Suppressor macrophage treated with lipopolysaccharide for 4 hours (primary cell): ENCODE measurements at places on chromosomes 3 and 15.

DNA sequence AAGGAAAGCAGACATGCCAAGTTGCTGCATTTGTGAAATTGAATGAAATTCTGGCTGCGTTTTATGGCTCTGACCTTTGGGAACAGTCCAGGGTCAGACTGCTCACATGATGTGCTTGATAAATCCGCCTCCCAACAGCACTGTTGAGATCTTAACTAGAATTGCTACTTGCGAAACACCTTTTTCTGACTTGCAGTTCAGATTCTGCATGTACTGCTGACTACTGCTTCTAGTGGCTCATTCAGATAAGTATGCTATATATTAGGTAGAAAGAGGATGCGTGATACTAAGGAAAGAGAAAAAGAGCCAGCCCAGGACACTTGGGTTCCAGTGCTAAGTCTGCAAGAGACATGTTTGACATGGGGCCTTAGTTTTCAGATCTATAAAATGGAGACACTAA is 129.4 kb downstream of the LPP start:
- DNase-seq: no peak

DNA sequence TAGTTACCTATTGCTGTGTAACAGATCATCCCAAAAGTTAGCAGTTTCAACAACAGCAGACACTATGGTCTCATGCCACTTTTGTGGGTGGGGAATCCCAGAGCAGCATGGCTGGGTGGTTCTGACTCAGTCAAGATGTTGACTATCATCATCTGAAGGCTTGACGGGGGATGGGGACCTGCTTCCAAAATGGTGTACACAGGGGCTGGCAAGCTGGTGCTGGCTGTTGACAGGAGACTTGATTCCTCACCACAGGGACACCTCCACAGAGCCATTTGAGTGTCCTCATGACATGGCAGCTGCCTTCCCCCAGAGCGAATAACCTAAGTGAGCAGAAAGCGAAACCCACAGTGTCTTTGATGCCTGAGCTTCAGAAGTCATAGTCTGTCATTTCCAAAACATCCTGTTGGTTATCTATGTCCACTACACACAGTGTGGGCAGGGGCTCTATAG is 19.1 kb downstream of the DNAJB8 start:
- DNase-seq: peak; percentile 57

DNA sequence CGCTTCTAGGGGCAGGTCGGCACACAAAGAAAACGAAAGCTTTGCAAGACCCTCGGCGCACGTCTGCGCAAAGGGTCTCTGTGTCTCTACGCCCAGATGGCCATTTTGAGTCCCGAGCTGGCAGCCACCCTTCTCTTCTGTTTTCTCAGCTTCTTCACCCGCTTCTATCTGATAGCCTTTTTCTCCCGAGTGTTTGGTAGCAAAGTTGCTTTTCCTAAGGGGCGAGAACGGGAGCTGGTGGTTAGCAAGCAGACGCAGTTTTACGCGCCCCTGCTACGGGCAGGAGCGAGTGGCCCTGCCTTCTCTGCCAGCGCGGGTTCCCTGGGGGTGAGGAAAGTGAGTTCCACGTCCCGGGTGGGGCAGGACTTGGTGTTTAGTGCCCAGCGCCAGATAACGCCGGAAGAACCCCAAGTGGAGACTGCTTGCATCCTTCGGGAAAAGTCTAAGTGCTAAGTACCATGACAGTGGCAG is 2.9 kb upstream of the MKRN2 start:
- peak; percentile 12 for DNase-seq

- no peak for DNase-seq
Measured at GRCh38 chr15:35491999-35492398, 54.0 kb downstream of the DPH6 start.

DNA sequence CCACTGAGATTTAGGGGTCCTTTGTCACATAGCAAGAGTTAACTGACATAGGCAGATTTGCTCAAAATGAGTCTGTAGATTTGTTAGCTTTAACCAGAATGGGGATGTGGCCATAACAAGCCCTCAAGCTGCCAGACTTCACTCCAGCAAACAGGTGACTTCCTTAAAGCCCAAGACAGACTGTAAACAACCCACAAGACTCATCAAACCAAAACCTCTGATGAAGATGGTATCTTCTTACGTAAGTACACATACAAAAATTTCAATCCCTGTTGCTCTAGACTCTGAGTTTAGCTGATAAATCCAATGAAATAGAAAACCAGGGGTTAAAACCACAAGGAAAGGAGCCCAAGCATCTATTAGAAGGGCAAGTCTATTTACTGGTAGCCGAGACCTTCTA is 18.2 kb upstream of the ZBTB20 start:
- no peak for DNase-seq

- no peak for DNase-seq
Measured at GRCh38 chr15:98581715-98582114, 66.6 kb upstream of the IGF1R start.

- DNase-seq: no peak
Measured at GRCh38 chr3:133514418-133514817, 59.1 kb upstream of the CDV3 start.

DNA sequence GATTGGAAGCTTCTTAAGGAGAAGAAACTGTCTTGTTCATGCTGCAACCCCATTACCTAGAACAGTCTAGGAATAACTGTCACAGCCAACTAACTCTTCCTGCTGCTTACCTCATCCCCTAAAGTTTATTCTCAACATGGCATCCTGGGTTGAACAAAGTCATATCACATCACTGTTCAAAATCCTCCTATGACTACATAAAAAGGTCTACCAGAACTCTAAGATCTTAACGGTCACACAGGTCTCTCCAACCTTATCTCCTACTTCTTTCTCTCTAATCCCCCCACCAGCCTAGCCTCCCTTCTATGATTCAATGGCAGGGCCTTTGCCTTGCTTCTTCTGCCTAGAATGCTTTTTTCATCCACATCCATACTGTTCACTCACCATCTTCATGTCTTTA is 69.3 kb downstream of the CLASP2 start:
- DNase-seq: no peak

DNA sequence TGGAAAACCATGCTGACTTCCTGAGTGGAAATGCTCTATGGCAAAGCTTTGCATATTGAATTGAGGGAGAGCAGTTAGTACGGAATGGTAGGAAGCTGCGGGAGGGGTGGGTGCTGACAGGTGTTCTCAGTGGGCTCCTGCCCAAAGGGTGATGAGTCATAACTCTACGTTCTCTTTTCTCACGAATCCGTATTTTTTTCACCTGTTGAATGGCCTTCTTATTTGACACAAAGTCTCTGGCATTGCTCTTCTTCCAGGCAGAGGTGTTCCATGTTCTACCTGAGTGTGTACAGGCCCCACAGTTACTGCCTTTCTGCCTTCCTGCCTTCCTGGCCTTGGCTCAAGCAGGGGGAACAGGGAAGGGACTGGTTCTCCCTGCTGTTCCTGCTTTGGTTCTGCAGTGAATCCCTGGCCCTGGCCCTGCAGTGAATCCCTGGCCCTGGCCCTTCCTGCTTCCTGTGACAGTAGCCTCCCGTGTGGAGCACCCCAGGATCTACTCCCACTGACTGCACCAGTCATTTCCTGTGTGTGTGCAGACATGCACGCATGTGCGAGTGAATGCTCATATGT is 31.9 kb downstream of the TRAK1 start:
- DNase-seq: peak; percentile 13

- DNase-seq: no peak
Measured at GRCh38 chr3:63523100-63523499, 129.4 kb upstream of the SNTN start.

DNA sequence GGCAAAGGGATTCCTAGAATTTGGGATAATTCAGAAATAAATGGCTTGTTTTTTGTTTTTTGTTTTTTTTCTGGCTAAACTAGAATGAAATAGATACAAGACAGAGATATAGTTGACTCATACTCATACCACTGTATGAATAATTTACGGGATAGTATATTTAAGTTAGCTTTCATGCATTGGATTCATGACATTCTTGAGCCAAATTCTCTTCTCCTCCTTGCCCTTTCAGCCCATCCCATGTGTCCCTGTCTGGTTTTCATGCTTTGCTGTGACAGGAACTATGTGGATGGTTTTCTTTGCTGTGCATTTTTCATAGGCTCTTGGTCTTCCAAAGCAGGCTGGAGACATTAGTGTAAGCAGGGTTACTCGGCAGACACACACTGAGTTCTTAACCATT is 66.6 kb upstream of the UMPS start:
- DNase-seq: no peak

DNA sequence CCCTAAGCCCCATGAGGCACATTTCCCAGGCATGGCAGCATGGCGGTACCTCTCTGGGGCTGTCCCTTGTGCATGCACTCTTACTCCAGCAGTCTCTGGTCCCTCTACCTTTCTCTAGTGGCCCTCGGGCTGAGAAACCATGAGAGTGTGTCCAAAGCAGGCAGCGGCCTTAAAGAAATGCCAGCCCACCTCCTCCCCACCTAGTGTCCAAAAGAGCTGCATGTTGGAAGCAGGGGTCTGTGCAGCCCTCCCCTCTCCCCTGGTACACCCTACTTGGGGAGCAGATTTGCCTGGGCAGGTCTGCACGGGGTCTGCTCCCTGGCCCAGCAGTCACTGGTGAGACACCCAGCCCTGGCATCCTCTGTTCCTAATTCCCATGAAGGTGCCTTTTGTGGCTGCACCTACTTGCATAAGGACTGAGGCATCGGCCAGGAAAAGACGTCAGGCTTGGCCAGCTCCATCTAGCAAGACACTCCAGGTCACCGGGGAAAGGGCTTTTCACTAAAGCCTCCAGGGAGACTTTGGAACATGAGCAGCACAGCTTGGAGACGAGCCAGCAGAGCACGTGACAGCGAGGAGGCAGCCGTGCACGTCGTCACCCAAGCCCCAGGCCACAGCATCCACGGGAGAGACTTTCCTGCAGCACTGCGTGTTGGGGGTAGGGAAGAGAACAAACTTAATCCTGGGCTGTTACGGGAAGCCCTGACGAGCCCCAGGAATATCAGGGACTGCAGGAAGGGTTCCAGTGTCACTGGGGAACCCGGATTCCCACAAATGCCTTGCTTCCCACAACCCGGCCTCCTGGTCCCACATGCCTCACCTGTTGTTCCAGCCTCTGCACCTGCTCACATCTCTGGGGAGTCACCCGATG is 38.8 kb downstream of the TM2D3 start:
- no peak for DNase-seq

DNA sequence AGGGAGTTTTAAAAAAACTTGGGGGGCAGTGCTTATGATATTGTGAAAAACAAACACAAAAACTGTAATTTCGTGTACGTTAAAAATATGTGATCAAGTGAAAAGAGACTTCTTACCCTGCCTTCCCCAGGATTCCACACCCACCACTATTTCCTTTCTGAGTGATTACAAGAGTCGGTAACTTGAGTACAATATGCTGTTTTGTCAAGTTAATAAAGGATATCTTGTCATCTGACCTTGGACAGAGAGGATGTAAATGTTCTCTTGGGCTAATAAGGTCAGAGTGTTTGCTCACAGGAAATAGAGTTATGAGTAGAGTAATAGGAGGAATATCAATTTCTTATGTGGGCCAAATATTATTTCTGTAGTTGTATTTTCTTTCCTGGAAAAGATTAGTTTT is 68.1 kb downstream of the NOX5 start:
- no peak for DNase-seq

GRCh38 chr3:177810162-177810623 is 612.9 kb upstream of the TBL1XR1 start:
- peak; percentile 86 for DNase-seq
